DMS79 (cell line): ENCODE measurements at places on chromosomes 12 and 14.

DNA sequence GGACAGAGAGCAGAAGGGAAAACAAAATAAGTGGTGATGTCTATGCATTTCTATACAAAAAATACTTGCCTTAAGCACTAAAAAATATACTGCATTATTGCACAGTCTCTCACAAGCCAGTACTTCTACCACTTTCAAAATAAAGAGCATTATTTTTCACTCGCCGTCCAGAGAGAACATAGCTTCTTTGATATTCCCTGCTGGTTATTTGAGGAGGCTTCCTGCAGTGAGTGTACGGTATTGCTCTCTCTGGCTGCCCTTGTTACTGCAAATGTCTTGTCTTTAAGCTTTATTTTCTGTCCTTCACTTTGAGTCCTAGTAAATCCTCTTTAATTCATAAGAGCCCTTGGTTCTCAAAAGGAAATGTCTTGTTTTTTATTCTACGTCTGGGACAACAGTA, 81.1 kb downstream of the EML1 start:
- no peak for DNase-seq

DNA sequence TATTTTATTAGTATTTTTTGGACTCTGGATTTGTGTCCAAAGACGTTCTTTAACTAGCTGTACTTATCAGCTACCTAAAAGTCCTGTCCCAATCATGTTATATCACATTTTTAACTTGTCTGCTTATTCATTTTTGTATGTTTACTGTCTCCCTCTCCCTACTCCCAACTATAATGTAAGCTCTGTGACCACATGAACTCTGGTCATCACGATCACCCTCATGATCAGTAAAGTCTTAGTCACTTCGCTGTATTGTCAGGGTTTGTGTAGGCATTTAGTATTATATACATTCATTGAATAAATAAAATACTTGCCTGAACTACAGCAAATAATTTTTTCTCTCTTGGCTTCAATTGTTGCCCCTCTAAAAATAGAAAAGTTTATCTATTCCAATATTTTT, 211.0 kb downstream of the PIK3C2G start:
- no peak for DNase-seq

DNA sequence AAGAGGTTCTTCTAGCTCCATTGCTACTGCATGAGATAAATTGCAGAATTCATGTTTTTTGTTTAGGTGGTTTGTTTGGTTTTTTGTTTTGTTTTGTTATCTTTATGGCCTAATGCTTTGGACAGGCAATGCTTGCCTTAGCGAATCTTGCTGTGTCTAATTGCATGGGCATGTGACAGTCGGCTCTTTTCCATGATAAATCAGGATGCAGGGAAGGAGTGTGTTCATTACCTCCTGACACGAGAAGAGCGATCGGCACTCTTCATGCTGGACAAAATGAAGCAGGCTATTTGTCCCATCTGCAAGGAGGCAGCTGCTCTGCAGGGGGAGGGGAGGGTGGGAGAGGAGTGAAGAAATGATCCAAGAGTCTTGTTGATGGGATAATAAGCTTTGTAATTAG, 6.5 kb downstream of the CCDC60 start:
- no peak for DNase-seq

DNA sequence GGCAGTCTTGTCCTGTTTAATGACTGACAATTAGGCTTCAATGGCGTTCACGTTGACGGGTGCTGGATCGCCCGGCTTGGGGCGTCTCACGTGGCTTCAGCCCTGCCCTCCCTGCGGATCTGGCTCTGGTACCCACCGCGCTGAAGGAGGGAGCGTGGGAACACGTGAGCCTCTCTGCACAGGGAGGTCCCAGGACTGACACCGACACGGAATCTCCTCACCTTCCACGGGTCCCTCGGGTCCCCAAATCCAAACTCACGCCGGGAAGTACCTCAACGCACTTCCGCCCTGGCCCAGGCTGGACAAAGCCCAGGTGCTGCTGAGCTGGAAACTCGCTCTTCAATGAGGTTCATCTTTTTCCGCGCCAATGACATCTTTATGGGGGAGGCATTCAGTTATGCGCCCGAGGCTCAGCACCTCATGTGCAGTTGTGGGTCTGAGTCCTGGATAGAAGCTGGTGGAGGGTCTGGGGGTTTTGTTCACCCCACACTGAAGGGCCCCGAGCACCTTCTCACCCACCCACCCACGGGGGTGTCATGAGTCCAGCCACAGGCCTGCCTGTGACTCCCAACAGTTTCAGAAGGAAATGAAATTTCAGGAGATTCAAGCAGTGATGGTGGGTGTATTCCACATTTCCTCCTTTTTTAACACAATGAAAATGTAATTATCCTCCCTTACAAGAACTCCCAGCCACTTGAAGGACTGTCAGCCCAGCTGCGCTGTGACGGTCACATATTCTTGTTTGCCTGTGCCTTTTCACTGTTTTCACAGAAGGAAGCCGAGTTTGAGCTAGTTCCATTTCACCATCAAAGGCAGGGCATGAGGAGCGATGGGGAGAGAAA, 251.7 kb upstream of the SFSWAP start:
- DNase-seq: no peak

- no peak for DNase-seq
Observed at GRCh38 chr12:110637869-110638441, 24.0 kb downstream of the TCTN1 start.

DNA sequence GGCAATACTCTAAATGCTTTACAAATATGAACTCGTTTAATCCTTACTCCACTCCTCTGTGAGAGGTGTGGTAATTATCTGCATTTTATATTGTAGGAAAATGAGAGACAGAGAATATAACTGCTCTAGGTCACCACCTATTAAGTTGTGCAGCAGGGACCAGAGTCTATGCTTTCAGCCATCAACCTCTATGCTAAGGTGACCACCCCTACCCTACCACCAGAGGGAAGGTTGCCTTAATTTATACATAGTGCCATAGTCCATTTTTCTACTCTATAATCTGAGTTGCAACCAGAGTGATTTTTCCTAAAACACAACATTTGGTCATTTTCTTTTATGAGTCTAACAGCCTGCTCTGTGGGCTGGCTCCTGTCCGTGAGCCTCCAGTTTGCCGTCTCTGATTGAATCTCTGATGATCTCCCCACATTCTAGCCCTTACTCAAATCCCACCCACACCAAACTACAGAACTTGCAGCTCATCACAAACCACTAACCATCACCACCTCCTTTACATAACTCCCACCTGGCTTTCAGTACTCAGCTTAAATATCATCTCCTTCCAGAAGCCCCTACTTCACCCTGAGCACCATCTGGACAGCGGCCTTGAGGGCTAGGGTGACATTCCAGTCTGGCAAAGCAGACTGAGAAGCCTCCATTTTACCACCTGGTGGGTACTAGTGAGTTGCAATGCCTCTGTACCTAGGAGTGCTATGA, 126.6 kb downstream of the PPM1H start:
- DNase-seq: no peak

GRCh38 chr14:85131226-85131922, 398.6 kb upstream of the FLRT2 start:
- DNase-seq: no peak

DNA sequence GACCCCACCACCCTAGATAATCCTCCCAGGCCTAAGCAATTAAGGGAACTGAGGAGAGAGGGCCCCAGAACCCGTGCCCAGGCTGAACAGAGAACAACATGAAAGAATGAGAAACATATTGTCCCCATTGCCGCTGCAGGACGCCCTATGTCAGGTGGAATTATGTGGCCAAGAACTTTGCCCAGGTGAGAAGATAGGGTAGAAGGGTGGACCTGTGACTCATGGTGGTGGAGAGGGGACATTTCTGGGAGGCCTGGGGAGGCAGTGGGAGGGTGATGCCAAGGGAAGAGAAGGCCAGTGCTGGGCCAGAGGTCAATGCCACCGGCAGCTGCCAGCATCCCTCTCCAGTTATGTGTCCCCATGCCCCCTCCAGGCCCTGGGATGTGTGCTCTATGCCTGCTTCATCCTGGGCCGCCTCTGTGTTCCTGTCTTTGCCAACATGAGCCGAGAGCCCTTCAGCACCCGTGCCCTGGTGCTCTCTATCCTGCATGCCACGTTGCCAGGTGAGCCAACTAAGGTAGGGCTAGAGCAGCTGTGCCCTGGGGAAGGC, 15.5 kb downstream of the SOAT2 start:
- DNase-seq: no peak

GRCh38 chr12:113138826-113139225, 3.3 kb upstream of the RASAL1 start:
- no peak for DNase-seq

GRCh38 chr14:74611650-74612349, at the start of gene LTBP2:
Gene LTBP2 (minus strand): TSS chr14:74612237. CDS start chr14:74611944, 293 bp downstream.
- peak; percentile 22 for DNase-seq

- no peak for DNase-seq
Observed at GRCh38 chr12:83067981-83068380, 381.3 kb downstream of the TMTC2 start.

- no peak for DNase-seq
Observed at GRCh38 chr12:122882908-122883558, 12.9 kb downstream of the VPS37B start.

DNA sequence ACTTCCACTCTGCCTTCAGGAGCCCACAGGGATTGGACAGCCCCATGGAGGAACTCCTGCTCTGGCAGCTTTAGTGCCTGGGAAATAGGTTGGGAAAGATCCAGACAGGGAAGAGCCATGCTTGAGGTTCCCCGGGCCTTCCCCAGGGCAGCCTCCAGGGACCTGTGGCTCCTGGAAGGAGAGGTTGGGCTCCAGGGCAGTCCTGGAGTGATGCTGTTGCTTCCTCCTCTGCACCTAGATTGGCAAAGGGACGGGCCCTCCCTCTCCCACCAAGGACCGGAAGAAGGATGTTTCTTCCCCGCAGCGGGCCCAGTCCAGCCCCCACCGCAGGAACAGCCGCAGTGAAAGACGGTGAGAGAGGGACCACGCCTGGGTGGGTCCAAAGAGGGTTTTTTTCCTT, 16.5 kb downstream of the VASH1 start:
- DNase-seq: no peak

- DNase-seq: no peak
Observed at GRCh38 chr12:111886662-111887545, 44.9 kb downstream of the MAPKAPK5 start.

DNA sequence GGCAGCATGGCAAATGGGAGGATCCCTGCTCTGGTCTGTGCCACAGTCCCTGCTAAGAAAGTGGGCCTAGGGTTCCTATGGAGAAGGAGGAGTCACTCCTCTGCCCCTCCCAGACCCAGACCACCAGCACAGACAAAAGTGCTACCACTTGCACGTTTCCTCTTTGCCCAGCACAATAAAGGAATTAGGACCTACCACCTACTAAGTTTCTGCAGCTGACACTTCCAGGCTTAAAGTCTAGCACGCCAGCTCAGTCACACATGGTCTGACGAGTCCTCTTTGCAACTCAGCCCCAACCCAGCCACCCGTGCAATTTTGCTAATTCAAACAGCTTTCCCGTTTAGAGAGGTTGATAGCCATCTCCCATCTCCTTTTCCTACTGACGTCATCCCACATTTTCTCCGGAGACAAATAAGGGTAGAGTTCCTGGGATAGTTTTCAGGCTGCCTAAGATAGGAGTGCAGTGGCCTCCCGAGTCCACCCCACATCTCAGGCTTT, 66.2 kb upstream of the PTGR2 start:
- no peak for DNase-seq

DNA sequence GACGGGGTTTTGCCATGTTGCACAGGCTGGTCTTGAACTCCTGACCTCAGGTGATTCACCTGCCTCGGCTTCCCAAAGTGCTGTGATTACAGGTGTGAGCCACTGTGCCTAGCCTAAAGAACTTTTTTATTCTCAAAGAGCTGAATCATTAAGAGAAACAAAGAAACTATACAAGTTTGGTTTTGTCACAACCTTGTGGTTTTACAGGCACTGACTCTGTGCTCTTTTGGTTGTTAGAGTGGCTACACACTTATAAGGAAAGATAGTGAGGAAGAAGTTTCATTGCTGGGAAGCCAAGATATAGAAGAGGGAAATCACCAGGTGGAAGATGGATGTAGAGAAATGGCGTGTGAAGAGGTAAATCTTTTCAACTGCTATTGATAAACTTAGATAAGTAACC, 10.1 kb upstream of the DNAH10 start:
- DNase-seq: no peak

- no peak for DNase-seq
Observed at GRCh38 chr12:60349232-60349978, 753.6 kb downstream of the SLC16A7 start.

DNA sequence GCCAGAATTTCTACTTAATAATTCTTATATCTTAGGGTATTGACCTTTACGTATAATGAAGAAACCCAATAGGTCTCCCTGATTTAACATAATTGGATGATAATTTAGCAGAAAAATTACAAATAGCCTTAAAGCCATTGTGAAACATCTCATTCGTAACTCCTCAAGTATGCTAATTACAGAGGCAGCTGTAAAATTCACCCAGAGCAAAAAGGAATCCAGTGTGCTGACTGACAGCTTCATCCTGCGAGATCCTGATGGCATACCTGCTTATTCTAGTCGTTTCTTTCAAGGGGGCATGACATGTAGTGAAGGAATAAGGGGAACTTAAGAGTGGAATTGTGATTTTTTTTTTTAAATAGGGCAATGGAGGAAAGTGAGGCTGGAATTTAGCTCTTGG, 291.5 kb downstream of the FUT8 start:
- DNase-seq: peak; percentile 58
